ENCODE measurements at places on chromosomes 5 and 9. TPM values are rescaled to one million over a fixed set of nuclear protein-coding genes. Genes with fewer than 3 reads are reported as not detected.

- DNase-seq, result no peak
These were observed 168.9 kb downstream of the MAPKAP1 start for GRCh38 chr9:125538092-125538473.

DNA sequence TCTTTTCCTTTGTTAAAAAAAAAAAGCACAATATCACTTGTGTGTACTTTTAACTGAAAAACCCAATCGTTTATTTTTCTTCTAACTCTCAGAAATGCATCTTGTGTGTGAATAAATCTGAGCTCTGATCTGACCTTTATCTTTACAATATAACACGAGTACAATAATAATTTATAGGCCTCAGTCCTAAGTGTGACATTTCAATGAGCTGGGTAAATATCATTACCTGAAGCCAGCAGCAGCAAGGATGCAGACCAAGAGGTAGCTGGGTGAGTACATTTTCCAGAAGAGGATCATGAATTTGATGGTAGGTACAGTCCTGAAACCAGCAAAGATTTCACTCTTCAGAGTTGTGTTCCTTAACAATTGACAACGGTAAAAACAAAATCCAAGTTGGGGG is 264.0 kb upstream of the KIF2A start:
- no peak for DNase-seq

DNA sequence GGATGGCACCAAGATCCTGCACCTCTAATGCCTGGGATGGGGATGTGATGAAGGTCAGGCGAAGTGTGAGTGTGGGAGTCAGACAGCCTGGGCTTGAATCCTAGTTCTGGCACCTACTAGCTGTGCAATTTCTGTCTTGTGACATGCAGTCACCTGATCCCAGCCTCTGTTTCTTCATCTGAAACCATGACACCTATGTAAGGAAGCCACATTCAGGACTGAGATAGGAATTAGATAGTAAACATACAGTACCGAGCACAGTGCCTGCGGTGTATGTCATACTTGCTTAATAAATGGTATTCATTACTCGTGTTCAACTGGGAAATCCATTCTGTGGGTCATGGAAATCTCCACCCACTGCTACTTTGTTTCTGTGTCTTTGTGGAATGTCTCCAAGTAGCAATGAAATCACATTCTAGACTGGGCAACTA is 140.6 kb upstream of the STC2 start:
- DNase-seq, result no peak

Gene ZBTB43
- 19.7 TPM for polyA plus RNA-seq

Gene NR2F1
- polyA plus RNA-seq, result 237 TPM

Gene MSANTD3
- polyA plus RNA-seq, result 23.6 TPM

GRCh38 chr5:6497262-6497661 is 48.6 kb downstream of the UBE2QL1 start:
- DNase-seq, result no peak
